ENCODE measurements at places on chromosomes 1 and 21.

- H3K36me3 ChIP-seq: no peaks in the 10 kb centered on the region
- DNase-seq: no peak
- peaks cover 3% of the 10 kb centered on the region for H3K4me1 ChIP-seq
- no peak within 1 kb of the TSS for H3K27ac ChIP-seq
- H3K27me3 ChIP-seq: peaks cover 25% of the 10 kb centered on the region
- no peak within 1 kb of the TSS for H3K4me3 ChIP-seq
These were observed at the start of gene FAM43B for GRCh38 chr1:20551945-20552727. TSS of gene FAM43B (plus strand) at chr1:20552573. CDS start at chr1:20552974, 401 bp downstream.

GRCh38 chr1:35854989-35855700 is 27.9 kb upstream of the AGO1 start:
- H3K36me3 ChIP-seq: peaks cover 3% of the 10 kb centered on the region
- H3K4me3 ChIP-seq: no peak overlapping the region
- no peak overlapping the region for H3K27ac ChIP-seq
- H3K27me3 ChIP-seq: no peaks in the 10 kb centered on the region
- H3K4me1 ChIP-seq: no peaks in the 10 kb centered on the region
- no peak for DNase-seq

- no peak overlapping the region for H3K4me3 ChIP-seq
- no peak overlapping the region for H3K27ac ChIP-seq
- peaks cover 55% of the 10 kb centered on the region for H3K4me1 ChIP-seq
- no peak for DNase-seq
- peaks cover 51% of the 10 kb centered on the region for H3K36me3 ChIP-seq
These were observed 7.4 kb downstream of the TMED5 start for GRCh38 chr1:93172778-93173177.

- H3K36me3 ChIP-seq: no peaks in the 10 kb centered on the region
- H3K4me3 ChIP-seq: no peak overlapping the region
These were observed 8.0 kb downstream of the S100A9 start for GRCh38 chr1:153365696-153366095.

- peaks cover 3% of the 10 kb centered on the region for H3K36me3 ChIP-seq
- H3K27me3 ChIP-seq: peaks cover 1% of the 10 kb centered on the region
- no peak for DNase-seq
- peaks cover 25% of the 10 kb centered on the region for H3K4me1 ChIP-seq
These were observed 1.5 kb downstream of the MGST3 start for GRCh38 chr1:165632491-165632890.

- H3K27me3 ChIP-seq: no peaks in the 10 kb centered on the region
- H3K4me3 ChIP-seq: no peak overlapping the region
- H3K36me3 ChIP-seq: peaks cover 27% of the 10 kb centered on the region
- no peak overlapping the region for H3K27ac ChIP-seq
- no peak for DNase-seq
- peaks cover 37% of the 10 kb centered on the region for H3K4me1 ChIP-seq
These were observed 4.3 kb upstream of the MIIP start for GRCh38 chr1:12015001-12015491.

- no peaks in the 10 kb centered on the region for H3K4me1 ChIP-seq
- H3K27me3 ChIP-seq: peaks cover 3% of the 10 kb centered on the region
- no peak for DNase-seq
- H3K36me3 ChIP-seq: no peaks in the 10 kb centered on the region
These were observed 549.9 kb downstream of the PTPRU start for GRCh38 chr1:29786195-29786594.

DNA sequence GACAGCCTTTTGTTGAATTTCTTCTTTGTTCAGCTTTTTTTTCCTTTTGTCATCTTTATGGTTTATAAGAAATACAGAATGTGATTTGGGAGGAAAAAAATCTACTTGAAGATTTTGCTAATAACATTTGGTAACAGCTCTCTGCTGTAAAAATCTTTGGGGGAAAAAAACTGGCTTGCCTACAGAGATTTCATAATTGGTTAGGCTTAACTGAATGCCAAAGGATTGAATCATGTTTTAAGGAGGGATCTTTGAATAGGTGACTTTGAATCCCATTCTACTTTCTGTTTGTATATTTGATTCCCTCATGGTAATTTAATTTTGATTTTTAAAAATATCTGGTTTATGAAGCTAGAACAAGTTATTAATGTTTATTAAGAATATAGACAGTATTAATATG is 3.2 kb downstream of the BTF3L4 start:
- DNase-seq: no peak
- H3K4me1 ChIP-seq: peaks cover 34% of the 10 kb centered on the region
- no peaks in the 10 kb centered on the region for H3K27me3 ChIP-seq

GRCh38 chr1:7343882-7344281 is 427.2 kb upstream of the VAMP3 start:
- H3K4me1 ChIP-seq: no peaks in the 10 kb centered on the region
- no peaks in the 10 kb centered on the region for H3K27me3 ChIP-seq

- H3K27ac ChIP-seq: no peak overlapping the region
- H3K36me3 ChIP-seq: no peaks in the 10 kb centered on the region
- no peaks in the 10 kb centered on the region for H3K27me3 ChIP-seq
- no peak overlapping the region for H3K4me3 ChIP-seq
- no peaks in the 10 kb centered on the region for H3K4me1 ChIP-seq
These were observed 812 bp downstream of the NBPF1 start for GRCh38 chr1:16612332-16613172.

DNA sequence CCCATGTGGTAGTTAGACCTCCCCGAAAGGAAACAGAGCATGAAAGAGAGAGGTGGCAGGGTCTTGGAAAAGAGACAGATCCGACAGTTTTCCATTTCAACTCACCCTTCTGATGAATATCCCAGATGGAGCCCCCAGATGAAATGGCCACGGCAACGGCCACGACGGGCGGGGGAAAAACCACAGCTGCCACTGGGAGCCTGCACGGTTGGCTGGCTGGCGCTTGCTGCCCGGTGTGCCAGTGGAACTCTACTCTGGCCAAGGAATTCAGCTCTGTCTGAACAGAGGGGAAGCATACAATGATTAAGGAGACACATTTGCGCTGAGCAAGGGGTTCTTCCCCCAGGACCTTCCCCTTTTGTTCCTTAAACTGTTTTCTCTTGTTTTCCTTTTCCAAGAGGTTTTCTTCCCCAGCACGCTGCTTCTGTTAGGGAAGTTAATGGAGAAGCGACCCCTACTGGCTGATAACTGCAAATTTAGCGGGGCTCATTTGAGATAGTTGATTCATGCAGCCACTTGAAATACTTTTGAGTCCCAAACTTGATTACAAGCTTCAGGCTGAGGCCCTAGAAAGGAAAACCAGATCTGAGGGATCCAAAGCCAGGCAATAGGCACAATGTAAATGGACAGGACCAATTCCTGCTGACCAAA is 1122.5 kb downstream of the NCAM2 start:
- H3K4me1 ChIP-seq: no peaks in the 10 kb centered on the region
- no peaks in the 10 kb centered on the region for H3K27me3 ChIP-seq
- H3K36me3 ChIP-seq: no peaks in the 10 kb centered on the region
- no peak for DNase-seq
- H3K27ac ChIP-seq: no peak overlapping the region
- H3K4me3 ChIP-seq: no peak overlapping the region

- H3K36me3 ChIP-seq: no peaks in the 10 kb centered on the region
- no peaks in the 10 kb centered on the region for H3K27me3 ChIP-seq
- H3K4me1 ChIP-seq: no peaks in the 10 kb centered on the region
- H3K27ac ChIP-seq: no peak overlapping the region
- H3K4me3 ChIP-seq: no peak overlapping the region
These were observed 3.6 kb downstream of the SCNN1D start for GRCh38 chr1:1283821-1284220.

GRCh38 chr1:38727684-38728584 is 131.6 kb downstream of the RRAGC start:
- no peaks in the 10 kb centered on the region for H3K36me3 ChIP-seq
- H3K4me1 ChIP-seq: no peaks in the 10 kb centered on the region
- peaks cover 73% of the 10 kb centered on the region for H3K27me3 ChIP-seq
- H3K27ac ChIP-seq: no peak overlapping the region

DNA sequence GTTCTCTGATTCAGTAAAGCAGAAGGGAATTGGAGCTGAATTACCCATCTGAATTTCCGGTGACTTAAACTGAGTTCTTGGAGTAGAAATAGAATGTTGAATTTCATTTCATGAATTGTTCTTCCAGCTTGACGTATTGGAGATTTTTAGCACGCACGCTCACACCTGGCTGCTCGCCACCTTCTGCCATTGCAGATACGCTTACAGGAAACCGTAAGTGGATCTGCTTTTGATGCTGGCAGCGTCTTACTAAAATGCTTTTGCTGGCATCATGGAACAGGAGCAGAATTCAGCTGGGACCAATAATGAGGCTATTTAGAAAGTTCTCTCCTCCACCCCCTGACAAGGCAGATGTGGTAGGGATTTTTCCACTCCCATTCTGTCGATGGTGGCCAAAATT is 17.7 kb upstream of the ELAVL4 start:
- no peak overlapping the region for H3K27ac ChIP-seq
- no peaks in the 10 kb centered on the region for H3K4me1 ChIP-seq
- H3K27me3 ChIP-seq: no peaks in the 10 kb centered on the region
- H3K36me3 ChIP-seq: no peaks in the 10 kb centered on the region
- no peak for DNase-seq

GRCh38 chr1:28965271-28965870 is 51.0 kb downstream of the EPB41 start:
- no peak overlapping the region for H3K4me3 ChIP-seq
- peaks cover 10% of the 10 kb centered on the region for H3K36me3 ChIP-seq
- no peaks in the 10 kb centered on the region for H3K27me3 ChIP-seq
- peaks cover 43% of the 10 kb centered on the region for H3K4me1 ChIP-seq
- H3K27ac ChIP-seq: no peak overlapping the region

GRCh38 chr21:40689840-40690360 is 157.1 kb downstream of the DSCAM start:
- no peaks in the 10 kb centered on the region for H3K27me3 ChIP-seq
- H3K4me1 ChIP-seq: no peaks in the 10 kb centered on the region
- DNase-seq: no peak
- no peak overlapping the region for H3K27ac ChIP-seq
- H3K36me3 ChIP-seq: no peaks in the 10 kb centered on the region

DNA sequence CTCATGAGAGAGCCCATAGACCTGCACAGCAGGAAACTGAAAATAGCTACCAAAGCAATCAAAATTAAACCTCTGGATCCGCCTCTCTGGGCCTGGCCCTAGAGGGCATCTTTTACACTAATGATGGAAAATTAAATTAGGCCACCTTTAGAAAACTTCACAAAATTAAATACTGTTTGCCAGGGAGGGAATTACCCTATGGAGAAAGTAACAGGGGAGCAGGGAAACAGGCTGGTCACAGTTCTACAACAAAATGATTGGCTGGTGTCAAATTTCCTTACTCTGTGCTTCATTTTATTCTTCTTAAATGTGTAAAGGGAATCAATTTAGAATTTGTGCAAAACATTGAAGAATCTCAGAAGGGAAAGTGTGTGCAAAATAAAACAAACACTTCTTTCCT is 62.4 kb downstream of the SPATA46 start:
- peaks cover 11% of the 10 kb centered on the region for H3K27me3 ChIP-seq
- H3K36me3 ChIP-seq: no peaks in the 10 kb centered on the region
- no peak for DNase-seq

GRCh38 chr1:107444302-107444701 is 303.5 kb downstream of the NTNG1 start:
- no peaks in the 10 kb centered on the region for H3K36me3 ChIP-seq
- peaks cover 18% of the 10 kb centered on the region for H3K27me3 ChIP-seq
- no peak overlapping the region for H3K27ac ChIP-seq
- no peak overlapping the region for H3K4me3 ChIP-seq
- no peak for DNase-seq

DNA sequence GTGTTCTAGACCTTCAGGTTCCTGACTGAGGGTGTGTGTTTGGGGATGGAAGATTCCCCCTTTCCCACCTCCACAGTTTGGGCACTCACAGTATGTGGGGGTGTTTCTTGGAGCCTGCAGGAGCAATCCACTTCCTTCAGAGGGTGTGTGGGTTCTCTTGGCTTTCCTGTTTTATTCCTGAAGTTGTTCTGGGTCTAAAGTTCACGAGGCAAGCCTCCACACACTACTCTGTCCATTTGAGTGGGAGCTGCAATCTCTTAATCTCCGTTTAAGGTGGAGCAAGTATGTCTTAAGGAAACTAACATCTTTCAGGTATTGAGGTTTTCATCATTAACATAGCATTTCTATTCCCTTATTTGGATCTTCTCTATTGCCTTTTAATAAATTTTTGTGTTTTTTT is 141.8 kb downstream of the TENT5C start:
- H3K4me1 ChIP-seq: no peaks in the 10 kb centered on the region
- H3K27me3 ChIP-seq: peaks cover 37% of the 10 kb centered on the region
- no peak for DNase-seq
- no peak overlapping the region for H3K27ac ChIP-seq
- no peaks in the 10 kb centered on the region for H3K36me3 ChIP-seq

GRCh38 chr1:200867018-200867811 is 5.6 kb upstream of the GPR25 start:
- no peak overlapping the region for H3K27ac ChIP-seq
- H3K27me3 ChIP-seq: peaks cover 40% of the 10 kb centered on the region
- no peaks in the 10 kb centered on the region for H3K36me3 ChIP-seq
- no peak overlapping the region for H3K4me3 ChIP-seq

- H3K4me3 ChIP-seq: no peak overlapping the region
- no peak for DNase-seq
- H3K27ac ChIP-seq: no peak overlapping the region
These were observed 13.3 kb upstream of the TTF2 start for GRCh38 chr1:117046781-117047180.

GRCh38 chr1:229305392-229305791 is 34.5 kb downstream of the RAB4A start:
- H3K36me3 ChIP-seq: peaks cover 41% of the 10 kb centered on the region
- no peak overlapping the region for H3K27ac ChIP-seq
- no peak for DNase-seq
- H3K27me3 ChIP-seq: no peaks in the 10 kb centered on the region

DNA sequence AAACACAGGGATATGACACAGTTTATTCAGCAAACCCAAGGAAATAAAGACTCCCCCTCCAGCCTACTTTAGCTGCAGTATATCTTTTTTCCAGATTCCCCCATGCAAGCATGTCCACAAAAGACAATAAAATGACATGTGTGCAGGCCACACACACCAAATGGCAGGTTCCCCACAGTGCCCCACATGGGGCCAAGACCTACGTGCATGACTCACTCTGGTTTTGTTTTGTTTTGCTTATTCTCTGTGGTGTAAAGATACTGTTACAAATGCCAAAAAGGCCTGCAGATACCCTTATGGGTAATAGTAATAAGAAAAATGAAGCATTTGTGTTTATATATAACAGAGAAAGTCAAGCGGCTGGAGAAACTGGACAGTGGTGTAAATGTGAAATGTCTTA is 71.6 kb downstream of the RD3 start:
- no peak overlapping the region for H3K4me3 ChIP-seq
- H3K27me3 ChIP-seq: peaks cover 5% of the 10 kb centered on the region
- DNase-seq: no peak
- peaks cover 20% of the 10 kb centered on the region for H3K4me1 ChIP-seq

GRCh38 chr1:172460177-172460576 is 16.3 kb upstream of the PIGC start:
- DNase-seq: no peak
- H3K27ac ChIP-seq: no peak overlapping the region
- H3K4me3 ChIP-seq: no peak overlapping the region
- H3K4me1 ChIP-seq: peaks cover 4% of the 10 kb centered on the region

DNA sequence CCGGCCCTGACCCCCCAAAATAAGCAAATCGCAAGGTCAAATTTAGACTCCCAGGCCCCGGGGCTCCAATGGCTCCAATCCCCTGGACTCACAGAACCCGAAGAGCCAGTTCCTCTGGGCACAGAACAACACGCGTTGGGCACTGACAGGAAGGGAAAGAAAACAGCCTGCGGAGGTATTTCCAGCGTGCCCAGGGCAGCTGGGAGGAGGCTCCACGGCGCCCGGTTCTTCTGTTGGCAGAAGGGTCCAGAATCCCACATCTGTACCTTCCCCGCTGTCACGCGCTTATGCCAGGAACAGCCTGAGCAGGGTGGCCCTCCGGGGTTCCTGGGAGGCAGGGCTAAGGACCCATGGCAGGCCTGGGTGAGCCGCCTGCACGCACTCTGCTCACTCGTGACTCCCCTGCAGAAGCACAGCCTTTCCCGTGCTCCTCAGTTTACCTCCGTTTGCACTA is 85.5 kb downstream of the RIPK4 start:
- H3K4me1 ChIP-seq: no peaks in the 10 kb centered on the region
- peaks cover 5% of the 10 kb centered on the region for H3K27me3 ChIP-seq
- no peaks in the 10 kb centered on the region for H3K36me3 ChIP-seq

Data from activated CD4-positive, alpha-beta T cell treated with anti-CD3 and anti-CD28 coated beads, Interleukin-2, amount 10 ng/mL, durations not matched to agents 7 days and 5 days (primary cell).